Naive thymus-derived CD8-positive, alpha-beta T cell (primary cell): ENCODE measurements at places on chromosomes 4 and X.

GRCh38 chrX:65508851-65509250 lies 25.7 kb downstream of the LAS1L start:
- DNase-seq = no peak

GRCh38 chr4:17722356-17722700 lies 59.1 kb downstream of the FAM184B start:
- DNase-seq = no peak

GRCh38 chr4:39083164-39083563 lies 21.1 kb downstream of the KLHL5 start:
- no peak for DNase-seq

DNA sequence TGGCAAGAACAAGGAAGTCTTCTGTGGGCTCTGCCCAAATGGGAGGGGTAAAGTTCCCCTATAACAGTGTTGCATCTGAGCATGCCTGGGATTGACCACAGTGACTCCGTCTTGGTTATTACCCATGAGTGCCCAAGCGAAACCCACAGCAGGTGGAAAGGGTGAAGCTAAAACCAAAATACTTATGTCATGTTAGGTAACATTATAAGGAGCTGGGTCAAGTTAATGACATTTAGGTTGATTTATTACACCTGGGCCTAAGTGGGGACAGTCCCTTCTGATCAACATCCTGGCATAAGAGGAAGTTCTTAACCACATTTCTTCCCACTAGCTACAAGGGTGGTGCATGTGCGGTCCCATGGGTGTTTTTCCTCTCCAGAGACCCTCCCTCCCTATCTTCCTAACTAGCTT lies 1.3 kb upstream of the ZNF732 start:
- DNase-seq = no peak

GRCh38 chr4:23874536-23874901 lies 15.3 kb downstream of the PPARGC1A start:
- no peak for DNase-seq
